ENCODE measurements at places on chromosomes 3 and 15.

- no peak for DNase-seq
Observed at GRCh38 chr3:133849346-133849745, 43.7 kb downstream of the SRPRB start.

DNA sequence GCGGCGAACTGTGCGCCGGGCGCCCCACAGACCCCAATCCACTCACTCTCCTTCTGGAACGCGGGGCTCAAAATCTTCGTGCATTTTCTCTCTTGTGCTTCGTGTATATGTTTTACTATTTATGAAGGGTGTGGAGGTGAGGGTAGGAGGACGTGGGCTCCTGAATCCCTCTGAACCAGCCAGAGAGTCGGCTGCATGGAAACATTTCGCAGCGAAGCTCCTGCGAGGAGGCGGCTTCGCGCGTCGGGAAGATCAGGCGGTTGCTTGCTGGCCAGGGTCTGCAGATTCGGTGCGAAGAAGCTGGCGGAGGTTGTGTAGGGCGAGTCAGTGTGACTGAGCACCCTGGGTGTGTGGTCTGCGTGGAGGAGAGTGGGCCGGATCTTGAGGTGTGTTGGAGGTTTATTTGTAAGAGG is 1.1 kb downstream of the CNTN4 start:
- no peak for DNase-seq

DNA sequence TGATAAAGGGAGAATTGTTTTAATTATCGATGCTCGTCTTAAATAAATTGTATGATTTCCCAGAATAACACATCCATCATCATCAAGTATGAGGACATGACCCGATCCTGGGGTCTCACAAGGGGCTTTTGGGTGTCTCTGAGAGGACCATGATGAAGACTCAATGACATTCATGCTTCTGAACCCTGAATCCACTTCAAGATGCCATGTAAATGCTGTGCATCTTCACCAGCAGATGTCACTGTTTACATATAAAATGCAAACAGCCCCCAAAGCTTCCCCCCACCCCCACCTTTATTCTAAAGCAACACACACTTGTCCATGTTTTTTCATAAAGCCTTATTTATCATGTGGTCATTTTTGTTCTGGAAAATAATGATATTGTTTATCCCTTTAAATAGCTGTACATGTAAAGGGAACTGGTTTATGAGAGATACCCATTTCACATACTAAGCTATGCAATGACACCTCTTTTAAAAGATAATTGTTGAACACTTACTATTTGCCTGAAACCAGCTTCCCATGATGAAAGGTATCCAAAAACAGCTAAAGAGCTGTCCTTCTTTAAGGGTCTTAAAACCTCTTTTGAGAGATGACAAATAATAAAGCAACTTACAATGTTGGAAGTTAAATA is 69.7 kb upstream of the UBE3A start:
- DNase-seq = no peak

DNA sequence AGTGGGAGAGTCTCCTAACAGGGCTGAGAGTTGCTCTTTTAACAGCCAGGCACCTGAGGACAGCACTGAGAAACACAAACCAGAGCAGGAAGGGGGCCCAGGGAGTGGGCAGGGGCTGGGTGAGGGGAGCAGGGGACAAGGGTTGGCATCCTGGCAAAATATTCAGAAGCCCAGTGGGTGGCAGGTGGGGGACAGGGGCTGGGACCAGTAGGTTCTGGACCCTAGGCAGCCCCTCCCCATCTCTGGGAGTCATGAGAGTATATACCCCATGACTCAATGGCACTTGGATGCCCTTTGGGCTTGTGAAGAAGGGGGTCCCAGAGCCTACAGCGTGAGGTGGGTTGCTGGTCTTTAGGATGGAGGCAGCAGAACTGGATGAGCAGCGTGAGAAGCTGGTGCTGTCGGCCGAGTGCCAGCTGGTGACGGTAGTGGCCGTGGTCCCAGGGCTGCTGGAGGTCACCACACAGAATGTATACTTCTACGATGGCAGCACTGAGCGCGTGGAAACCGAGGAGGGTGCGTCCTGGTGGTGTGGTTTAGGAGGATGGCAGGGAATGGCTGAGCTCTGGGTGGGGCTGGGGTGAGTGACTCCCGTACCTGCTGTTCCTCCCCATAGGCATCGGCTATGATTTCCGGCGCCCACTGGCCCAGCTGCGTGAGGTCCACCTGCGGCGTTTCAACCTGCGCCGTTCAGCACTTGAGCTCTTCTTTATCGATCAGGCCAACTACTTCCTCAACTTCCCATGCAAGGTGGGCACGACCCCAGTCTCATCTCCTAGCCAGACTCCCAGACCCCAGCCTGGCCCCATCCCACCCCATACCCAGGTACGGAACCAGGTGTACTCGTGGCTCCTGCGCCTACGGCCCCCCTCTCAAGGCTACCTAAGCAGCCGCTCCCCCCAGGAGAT is 24.2 kb downstream of the NBEAL2 start:
- DNase-seq = peak; percentile 85

GRCh38 chr3:143436231-143436930 is 316.8 kb downstream of the CHST2 start:
- no peak for DNase-seq

- no peak for DNase-seq
Observed at GRCh38 chr15:44711743-44712345, 527 bp downstream of the B2M start.

DNA sequence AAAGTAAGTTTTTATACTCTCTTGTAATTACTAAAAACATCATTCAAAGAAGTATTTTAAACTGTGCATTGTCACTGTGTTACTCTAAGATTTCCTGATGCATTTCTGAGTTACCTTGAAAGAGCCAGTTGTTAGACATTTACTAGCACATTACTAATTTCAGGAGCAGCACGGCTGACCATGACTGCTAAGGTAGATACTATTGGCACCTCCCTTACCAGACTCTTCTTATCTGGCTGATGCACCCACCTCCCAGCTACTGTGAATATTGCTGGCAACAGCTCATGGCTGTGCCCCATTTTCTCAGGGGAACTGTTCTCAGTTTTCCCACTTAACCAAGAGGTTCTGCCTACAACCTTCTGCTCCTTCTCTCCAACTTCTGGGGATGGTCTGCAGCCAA is 29.4 kb downstream of the COL6A5 start:
- DNase-seq = no peak

GRCh38 chr3:29561651-29562149 is 280.8 kb downstream of the RBMS3 start:
- no peak for DNase-seq

- no peak for DNase-seq
Observed at GRCh38 chr3:41518626-41519025, 319.3 kb downstream of the CTNNB1 start.

DNA sequence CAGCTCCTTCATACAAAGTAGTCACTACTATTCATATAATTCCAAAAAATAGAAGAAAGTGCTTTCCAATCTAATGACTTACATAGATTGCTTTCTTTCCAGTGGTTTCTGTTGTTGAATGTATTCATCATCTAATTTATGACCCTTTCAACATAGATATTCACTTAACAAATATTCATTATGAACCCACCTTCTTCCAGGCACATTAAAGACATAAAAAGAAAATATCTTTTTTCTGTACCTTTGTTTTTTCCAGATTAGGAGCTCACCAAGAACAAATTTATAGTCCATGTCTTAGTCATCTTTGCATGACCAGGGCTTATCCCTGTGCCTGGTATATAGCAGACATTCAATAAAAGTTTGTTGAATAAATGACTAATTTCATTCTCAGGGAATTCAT is 32.4 kb upstream of the PDZRN3 start:
- DNase-seq = no peak

DNA sequence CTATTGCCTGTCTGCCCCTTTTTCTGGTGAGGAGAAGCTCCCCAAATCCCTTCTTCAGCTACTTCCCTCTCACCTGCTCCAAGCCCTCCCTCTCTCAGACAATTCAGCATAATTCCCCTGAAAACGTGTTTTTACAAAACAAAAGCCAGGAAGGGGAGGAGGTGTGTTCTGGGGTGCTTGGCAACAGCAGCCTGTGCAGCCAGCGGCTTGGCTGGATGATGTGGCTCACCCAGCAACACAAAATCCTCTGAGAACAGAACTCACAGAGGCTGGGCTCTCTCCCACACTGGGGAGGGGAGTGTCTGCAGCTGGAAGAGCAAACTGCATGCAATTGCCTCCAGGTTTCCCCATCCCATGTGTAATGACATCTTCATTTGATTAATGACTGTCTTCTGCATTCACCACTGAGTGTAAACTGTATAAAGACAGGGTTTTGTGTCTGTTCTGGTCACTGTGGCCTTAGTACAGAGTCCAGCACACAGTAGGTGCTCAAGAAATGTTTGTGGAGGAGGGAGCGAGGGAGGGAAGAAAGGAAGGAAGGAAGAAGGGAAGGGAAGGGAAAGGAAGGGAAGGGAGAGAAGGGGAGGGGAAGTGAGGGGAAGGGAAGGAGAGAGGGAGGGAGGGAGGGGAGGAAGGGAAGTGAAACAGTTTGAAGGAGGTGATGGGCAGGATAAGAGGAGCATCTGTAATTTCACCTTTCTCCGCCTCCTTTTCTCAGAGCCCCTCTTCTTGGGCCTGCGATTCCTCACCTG is 70.1 kb upstream of the GLCE start:
- no peak for DNase-seq

Measured in chondrocyte (in vitro differentiated cells).